ENCODE measurements at places on chromosomes 3 and 15.

DNA sequence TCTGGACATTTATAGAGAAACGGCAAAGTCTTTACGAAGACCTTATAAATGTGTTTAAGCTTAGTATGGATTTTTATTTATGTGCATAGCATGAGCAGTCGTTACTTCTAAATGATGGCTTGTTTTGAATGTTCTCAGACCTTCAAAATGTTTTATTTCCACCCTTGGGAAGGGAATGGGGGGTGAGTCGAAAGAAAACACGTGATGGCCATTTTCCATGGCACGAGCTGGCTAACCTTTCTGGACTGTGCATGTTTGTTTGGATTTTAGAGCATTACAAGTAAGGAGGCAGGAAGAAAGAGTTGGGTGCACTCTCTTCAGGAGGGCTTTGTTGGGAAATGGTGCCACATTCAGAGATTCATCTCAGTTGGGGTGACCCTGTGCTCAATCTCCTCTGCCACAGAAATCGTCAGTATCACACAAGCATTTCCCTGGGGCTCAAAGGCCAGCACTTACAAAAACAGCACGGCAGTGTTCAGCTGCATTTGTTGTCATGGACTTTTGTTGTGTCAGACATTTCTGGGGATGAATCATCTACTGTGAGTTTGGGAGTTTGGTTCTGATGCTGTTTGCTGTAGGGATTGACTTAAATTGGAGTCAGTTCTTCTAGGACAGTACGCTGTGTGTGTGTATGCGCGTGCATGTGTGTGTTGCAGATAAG, 52.3 kb upstream of the ADAMTS9 start:
- no peak for DNase-seq

GRCh38 chr3:10170915-10171478, 6.3 kb downstream of the IRAK2 start:
- DNase-seq, result no peak

- no peak for DNase-seq
Measured at GRCh38 chr3:78993375-78993774, 774.4 kb downstream of the ROBO1 start.

DNA sequence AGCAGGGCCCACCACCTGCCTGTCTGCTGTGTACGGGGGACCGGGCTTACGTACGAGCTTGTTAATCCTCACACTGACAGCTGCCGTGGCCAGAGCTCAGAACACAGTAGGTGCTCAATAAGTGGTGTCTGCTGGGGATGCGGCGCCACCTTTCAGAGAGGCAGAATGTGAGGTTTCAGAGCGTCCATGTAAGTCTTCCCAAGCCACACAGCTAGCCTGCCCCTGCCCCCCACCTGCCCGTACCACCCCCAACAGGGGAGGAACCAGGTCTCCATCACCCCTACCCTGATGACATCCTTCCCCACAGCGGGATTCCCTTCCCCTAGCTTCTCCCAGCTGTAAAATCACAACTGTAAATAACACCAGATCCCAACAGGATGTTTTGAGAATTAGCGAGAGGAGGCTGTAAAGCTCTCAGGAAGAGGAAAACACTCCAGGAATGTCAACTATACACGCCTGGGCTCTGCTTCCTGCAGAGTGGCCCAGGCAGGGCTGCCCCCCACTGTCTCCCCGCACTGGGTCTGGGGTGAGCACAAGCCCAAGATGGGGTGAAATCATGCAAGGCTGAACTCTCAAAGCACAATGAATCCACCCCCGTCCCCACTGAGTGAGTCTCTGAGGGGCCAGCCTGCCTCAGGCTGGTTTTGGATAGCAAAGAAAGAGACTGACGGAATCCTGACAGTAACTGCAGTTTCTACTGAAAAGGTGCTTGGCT, 250.1 kb upstream of the LYSMD4 start:
- DNase-seq, result no peak

GRCh38 chr3:142273501-142273900, 48.1 kb upstream of the GK5 start:
- DNase-seq, result no peak

GRCh38 chr3:8891774-8892173, 71.5 kb downstream of the RAD18 start:
- no peak for DNase-seq

DNA sequence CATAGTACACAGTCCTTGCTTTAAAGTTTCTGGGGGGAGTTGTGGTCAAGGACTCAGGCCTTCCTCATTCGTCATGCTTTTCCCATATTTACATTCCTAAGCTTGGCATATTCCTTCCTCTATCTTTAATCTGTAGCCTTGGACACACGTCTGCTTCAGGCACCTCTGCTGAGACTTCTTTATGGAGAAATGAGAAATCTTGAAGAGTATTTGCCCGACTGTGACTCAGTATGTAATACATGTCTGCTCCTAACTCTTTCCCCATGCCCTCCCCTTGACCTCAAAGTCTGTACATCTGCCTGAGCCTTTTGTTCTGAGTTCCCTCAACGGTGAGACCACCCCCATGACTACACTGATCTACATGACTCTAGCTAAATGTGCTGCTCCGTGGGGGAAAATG, 246.1 kb downstream of the SI start:
- no peak for DNase-seq

GRCh38 chr15:40102897-40103858, 5.5 kb downstream of the BMF start:
- DNase-seq, result no peak

DNA sequence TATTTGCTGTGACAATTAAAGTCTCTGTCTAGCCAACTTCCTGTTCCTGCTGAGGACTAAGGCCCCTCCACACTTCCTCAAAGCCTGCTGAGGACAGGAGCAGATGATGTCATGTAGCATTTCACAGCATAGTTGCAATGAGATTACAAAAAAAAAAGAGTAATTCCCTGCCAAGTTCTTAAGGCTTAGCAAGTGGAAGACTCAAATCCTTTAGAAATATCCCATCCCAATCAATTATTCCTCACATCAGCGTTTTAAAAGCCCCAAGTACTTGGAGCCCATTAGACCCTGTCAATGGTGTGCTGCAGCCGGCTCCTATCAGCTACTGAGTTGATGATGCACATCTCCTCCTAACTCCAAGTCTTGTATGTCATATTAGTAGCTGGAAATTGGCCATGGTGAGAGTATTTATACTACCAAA, 51.7 kb downstream of the TRANK1 start:
- DNase-seq, result no peak

- peak; percentile 22 for DNase-seq
Measured at GRCh38 chr3:170809007-170809974, 60.7 kb downstream of the RPL22L1 start.

DNA sequence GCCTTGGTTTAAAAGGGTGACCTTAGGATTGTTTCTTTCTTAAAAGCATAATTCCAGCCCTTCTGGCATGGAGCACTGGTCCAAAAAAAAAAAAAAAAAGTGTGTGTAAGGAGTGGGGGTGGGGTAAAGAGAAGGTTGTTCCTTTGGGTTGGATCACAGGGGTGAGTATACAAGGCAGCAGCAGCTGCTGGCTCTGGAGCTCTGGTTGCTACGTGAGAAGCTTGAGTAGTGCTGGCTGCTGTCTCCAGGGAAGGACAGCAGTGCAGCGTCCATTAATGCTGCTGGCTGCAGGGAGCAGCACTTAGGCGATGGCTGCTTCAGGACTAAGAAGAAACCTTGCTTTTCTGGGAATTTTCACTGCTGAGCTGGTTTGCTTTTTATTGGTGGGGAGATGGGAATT, 2.3 kb downstream of the SETD5 start:
- peak; percentile 87 for DNase-seq

- DNase-seq, result no peak
Measured at GRCh38 chr3:35651851-35652250, 12.5 kb downstream of the ARPP21 start.

GRCh38 chr3:69181592-69182211, 59.3 kb upstream of the LMOD3 start:
- DNase-seq, result peak; percentile 32

GRCh38 chr3:68666429-68667136, 265.8 kb downstream of the TAFA4 start:
- no peak for DNase-seq

- DNase-seq, result no peak
Measured at GRCh38 chr3:150797155-150797554, 34.2 kb upstream of the SIAH2 start.

GRCh38 chr3:181713676-181714612, 2.2 kb downstream of the SOX2 start:
- no peak for DNase-seq

- no peak for DNase-seq
Measured at GRCh38 chr15:65100442-65100841, 14.6 kb downstream of the UBAP1L start.

DNA sequence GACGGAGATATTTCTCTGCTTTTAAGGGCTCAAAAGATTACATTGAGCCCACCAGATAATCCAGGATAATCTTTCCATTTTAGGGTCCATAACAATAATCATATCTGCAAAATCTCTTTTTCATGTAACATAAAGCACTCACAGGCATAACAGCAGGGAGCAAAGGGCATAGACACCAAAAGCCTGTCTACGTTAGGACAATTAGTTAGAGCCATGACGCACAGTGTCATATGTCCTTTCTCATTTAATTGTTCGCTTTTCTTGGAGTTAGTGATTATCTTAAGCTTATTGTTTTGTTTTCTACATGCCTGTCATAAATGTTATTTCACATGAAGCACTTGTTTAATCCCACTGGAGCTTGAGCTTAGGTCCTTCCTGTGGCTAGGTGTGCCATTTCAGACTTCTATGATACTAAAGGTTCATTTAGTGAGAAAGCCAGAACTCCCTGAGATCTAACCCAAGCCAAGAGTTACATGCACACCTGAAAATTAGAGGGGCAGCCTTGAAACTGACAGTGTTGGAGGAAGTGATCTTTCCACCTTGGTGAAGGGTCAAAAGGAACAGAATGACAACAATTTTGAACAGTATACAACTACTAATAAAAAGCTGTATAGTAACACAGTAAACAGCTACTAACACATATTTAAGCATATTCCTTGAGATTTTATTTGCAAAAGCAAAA, 11.7 kb upstream of the HHATL start:
- no peak for DNase-seq

DNA sequence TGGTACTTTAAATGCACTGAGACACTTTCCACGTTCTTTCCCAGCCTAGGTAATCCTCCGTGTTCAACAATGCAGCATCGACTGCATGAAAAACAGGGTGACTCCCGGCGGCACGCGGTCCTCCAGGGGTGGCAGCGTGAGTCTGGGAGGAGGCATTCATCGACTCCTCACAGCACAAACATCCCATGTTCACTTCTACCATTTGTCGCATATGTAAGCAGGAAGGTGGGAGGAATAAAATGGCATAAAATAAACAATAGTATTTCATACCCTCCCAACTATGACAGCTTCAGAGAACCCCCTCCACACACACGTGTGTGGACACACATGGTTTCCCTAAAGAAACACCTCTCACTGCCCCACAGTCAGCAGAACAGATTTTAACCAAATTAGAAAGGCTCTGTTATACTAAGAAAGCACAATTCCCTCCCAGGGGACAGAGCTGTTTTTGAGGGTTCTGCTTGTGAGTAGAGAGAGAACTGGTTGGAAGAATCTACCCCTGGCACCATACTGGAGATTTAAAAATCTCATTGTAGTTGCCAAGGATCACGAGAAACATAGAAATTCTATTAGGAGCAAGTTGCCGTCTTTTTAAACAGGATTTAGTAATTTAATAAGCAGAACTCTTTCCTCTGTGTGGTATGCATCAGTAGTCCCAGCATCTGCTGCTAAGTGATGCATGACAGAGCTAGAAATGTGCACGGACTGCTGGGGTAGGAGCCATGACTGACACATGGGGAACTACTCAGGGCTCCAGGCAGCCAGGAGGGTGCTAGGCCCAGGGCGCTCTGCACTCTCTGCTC, 6.0 kb downstream of the FAM43A start:
- DNase-seq, result no peak

DNA sequence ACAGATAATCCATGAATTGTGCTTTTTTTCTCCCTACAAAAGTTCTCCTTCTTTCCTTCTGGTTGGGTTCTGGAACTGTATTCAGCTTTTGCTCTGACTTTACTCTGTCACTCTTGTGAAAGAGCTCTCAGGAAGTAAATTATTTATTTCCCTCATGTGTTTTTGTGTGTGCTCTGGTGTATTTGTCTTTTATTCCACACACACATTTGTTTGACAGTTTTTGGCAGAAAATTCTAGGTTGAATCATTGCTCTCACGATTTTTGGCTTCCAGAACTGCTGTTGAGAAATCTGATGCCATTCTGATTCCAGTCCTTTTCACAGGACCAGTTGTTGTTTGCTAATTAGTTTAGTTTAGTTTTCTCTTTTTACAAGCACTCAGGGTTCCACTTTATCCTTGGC, 172.8 kb downstream of the PLCH1 start:
- no peak for DNase-seq

GRCh38 chr3:156478891-156479290, 76.0 kb downstream of the SSR3 start:
- no peak for DNase-seq

DNA sequence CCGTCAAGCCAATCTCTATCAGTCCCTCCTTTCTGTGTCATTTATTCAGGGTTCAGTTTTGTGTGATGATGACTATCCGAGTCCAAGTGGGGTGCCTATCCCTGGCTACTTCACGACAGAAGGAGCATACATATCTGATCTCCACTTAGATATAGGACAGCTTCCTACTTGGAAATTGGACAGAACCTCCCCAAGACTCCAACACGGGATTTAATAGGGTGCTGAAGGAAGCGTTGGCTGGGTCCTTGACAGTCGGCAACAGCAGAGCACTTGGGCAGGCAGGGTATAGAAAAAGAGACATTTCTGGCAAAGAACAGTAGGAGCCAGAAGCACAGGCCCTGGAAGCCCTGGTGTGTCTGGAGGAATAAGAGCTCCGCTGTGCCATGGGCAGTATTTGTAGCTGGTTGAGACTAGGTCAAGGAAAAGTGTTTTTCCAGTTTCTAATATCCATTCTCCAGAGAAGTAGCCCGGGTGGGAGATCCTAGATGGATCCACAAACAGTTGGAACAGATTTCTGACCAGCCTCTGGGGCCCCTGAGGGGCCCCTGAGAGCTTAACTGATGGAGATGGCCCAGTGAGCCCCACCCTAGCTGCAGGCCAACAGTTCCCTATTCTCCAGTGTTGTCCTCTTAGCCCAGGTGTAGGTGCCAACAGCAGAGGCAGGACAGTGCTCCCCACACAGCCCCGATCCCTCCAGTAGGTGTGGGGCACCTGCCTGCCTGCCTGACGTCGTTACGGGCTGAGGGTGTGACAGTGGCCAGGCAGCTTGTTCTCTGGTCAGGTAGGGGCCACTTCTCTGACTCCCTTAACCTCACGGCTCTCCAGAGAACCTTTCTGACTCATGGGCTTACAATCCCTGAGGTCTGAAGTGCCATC, 130.8 kb downstream of the CHCHD6 start:
- no peak for DNase-seq

All from SW 1271 (cell line).